Suppressor macrophage treated with lipopolysaccharide for 4 hours (primary cell): ENCODE measurements at places on chromosomes 2 and 18.

DNA sequence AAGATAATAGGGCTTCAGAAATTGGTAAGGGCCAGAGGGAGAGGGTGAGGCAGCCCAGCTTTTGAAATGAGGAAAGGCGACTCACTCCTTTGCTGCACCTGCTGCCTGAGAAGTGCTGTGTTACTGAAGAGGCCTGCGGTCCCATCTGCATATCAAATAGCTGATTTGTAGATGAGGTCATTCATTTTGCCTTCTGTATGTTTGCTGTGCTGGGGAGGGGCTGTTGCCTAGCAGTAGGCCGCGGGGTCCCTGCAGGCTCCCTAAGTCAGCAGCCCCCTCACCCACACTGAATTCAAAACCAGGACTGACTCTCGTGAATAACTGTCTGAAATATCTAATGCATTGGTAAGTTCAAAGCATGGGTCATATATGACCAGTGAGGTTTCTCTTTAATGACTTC lies 377.2 kb downstream of the SOX11 start:
- no peak for DNase-seq

- no peak for DNase-seq
These were observed 119.5 kb upstream of the SALL3 start for GRCh38 chr18:78860117-78860516.

DNA sequence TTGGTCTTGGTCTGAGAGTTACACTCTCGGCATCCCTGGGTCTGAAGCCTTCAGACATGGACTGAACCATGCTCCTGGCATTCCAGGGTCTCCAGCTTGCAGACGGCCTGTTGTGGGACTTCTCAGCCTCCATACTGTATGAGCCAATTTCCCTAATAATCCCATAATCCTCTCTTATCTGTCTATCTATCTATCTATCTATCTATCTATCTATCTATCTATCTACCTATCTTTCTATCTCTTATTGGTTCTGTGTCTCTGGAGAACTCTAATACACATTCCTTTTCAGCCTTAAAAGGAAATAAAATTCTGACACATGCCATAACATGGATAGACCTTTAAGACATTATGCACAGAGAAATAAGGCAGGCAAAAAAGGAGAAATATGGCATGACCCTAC lies 24.4 kb downstream of the SLC39A6 start:
- DNase-seq, result no peak

- no peak for DNase-seq
These were observed 224.8 kb upstream of the NRXN1 start for GRCh38 chr2:51256736-51257135.

DNA sequence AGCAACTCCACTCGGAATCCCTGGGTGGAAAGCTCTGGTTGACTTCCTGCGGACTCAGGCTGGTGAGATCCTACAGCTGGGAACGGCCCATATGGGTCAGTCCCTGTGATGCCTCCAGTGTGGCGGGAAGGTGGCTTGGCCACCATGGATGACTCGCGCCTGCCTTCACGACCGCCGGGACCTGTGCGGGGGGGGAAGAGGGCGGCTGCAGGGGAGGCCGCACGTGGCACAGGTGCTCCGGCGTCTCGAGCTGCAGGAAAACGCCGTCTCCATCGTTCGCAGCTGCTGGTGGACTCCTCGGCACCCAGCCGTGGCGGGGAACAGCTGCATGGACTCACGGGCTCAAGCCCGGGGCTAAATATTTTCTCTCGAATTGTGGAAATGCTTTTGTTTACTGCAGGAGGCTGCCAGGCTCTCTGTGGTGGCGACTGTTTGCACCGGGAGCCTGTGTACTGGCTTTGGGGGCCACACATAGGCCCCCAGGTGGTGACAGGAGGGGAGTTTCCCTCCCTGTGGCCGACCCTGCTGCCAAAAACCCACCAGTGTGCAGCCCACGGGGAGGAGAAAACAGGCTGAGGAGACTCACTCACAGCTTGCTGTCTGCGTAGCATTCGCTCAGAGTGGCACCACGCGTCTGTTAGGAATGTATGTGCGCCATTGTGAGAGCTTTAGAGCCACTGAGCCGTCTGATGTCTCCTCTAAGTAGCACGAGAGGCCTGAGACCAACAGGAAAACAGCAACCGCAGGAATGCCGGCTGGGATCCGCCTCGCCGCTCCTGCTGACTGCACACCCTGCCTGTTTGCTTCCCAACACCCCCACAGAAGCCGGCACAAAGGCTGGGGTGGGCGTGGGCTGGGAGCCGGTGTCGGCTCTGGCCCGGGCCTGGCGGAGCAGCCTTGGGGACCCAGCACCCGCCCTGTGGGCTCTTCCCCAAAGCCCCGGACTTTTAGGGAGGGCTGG lies 89.2 kb downstream of the NFATC1 start:
- DNase-seq, result no peak

DNA sequence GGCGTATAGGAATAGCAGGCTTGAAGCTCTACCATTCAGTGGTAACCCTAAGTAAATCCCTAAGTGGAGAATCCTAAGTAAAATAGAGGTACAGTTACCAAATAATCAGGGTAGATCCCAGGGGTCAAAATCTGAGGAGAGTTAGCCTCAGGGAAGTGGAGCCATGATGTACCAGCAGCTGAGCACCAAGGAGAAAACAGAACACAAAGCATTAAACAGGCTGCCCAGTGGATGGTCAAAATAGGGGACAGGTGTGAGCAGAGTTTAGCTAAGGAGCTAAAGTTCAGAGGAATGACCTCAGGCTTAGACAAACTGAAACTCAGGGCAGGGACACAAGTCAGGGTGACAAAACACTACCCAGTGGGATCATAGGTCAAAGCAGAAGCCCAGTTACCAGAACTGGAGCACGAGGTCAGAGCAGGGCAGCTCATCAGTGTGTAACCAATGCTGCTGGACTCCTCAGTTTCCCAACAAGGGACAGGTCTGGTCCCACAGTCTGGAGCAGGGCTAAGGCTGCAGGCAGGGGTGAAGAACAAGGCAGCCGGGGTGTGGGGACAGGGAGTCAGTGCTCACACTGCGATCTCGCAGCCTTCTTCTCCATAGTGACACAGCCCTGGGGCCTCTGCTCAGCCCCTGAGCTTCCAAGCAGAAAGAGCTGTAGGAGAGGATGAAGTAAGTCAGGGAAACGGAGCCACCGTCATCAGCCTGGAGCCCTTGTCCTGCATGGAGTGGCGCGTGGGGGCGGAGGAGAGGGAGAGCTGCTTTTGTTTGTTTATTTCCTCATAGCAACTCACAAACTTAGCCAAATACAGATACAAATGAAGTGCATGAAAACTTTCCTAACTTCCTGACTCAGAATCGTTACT lies 264.0 kb downstream of the MREG start:
- peak; percentile 91 for DNase-seq

GRCh38 chr18:39260565-39260964 lies 1695.0 kb upstream of the CELF4 start:
- DNase-seq, result no peak

GRCh38 chr2:149656996-149657395 lies 69.4 kb upstream of the MMADHC start:
- no peak for DNase-seq

- no peak for DNase-seq
These were observed 1348.7 kb upstream of the NXPH2 start for GRCh38 chr2:140128909-140129308.

DNA sequence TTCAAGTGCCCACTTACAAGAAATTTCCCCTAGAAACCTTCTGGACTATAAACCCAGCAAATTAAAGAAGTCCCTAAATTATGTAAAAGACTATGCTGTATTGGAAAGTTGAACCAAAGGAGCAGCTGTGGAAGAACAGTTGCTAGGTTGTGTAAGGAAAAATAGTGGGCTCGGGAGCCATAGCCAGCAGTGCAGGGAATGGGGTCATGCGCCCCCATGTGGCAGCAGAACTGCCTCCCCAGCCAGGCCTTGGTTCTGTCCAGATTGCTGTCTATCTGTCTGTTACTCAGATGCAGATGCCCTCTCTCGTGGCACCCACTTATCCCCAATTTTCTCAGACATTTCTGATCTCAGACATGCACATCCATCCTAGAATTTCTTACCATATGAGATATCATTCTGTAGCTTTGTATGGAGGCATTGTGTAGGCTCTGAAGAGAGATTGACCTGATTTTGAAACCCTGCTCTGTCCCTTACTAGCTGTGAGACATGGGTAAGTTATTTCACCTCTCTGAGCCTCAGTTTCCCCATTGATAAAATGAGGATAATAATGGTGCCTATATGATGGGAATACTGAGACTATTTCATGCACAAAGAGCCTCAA lies 258.3 kb downstream of the SS18 start:
- peak; percentile 50 for DNase-seq

- DNase-seq, result no peak
These were observed 87.2 kb upstream of the ATP8B1 start for GRCh38 chr18:57890266-57890665.

GRCh38 chr2:63975437-63976124 lies 43.6 kb downstream of the VPS54 start:
- DNase-seq, result no peak

- DNase-seq, result no peak
These were observed 20.2 kb upstream of the NOSTRIN start for GRCh38 chr2:168782271-168782670.

DNA sequence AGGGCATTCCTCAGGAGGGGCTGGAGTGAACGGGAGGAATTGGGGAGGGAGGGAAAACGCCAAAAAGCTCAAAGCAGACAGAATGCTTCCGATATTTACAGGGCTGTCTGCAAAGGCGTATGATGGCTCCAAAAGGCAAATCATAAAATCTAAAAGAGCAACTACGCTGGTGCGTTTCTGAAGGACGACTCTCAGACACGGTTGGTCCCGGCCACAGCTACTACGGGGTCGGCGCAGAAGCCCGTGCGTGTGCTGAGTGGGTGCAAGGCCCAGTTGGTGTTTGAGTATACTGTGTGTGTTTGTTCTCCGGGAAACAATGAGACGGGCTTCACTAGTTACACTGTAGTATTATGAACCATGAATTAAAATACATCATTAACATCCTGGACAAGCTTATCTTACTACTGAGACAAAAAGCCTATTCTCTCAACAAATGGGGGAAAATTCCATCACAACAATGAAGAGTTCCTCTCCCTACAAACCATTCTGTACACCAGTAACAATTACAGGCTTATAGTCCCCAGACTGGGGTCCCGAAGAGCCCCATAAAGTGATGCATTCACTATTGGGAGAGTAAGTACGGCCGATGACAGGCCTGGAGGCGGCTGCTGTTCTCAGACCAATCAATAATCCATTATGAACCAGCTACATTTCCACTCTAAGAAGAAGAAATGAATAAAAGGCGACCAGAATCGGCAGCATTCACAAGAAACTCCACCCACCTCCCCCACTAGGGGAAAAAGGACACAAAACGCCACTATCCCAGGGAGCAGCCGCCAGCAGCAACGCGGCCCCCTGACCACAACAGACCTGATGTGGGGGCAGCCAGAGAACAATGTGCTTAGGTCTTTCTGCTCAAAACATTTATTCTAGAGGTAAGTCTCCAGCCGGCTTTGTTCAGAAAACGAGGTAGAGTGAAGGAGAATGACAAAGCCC lies 43.4 kb downstream of the ZNF516 start:
- no peak for DNase-seq

- no peak for DNase-seq
These were observed 16.6 kb upstream of the STK17B start for GRCh38 chr2:196187898-196188458.

DNA sequence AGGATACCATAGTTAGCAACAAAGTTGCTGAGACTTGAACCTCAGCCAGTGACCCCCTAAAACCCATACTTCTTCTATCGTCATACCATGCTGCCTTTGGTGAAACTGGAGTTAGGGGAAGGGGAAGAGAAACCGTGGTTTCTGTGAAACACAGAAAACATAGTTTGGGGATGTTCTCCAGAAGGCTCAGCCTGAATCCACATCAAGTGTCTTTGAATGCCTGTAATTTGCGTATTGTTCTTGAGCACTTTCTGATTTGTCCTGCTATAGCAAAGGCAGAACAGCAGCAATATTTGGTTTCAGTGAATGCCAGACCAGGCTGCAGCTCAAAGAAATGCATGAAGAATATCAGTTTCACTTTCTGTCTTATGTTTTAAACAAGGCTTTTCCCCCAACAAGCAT lies 258.7 kb downstream of the TTC32 start:
- no peak for DNase-seq

DNA sequence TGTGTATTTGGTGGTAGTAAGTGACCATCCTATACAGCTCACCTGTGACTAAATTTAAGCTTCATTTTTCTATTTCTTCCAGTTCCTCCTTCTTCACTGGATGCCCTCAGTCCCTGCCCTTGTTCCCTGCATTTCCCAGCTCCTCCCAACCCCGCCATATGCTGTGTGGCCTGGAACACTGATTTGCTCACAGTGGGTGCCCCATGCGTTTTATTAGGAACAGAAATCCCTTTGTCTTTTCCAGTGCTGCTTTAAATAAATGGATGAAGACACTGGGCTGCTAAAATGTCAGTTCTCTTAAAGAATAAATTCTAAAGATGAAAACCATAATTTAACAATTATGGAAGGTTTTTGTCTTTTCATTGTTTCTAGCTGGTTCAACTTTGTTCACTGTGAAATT lies 477.3 kb downstream of the DCDC2C start:
- DNase-seq, result no peak

- DNase-seq, result no peak
These were observed 194.1 kb downstream of the SMAD7 start for GRCh38 chr18:48756511-48757226.

DNA sequence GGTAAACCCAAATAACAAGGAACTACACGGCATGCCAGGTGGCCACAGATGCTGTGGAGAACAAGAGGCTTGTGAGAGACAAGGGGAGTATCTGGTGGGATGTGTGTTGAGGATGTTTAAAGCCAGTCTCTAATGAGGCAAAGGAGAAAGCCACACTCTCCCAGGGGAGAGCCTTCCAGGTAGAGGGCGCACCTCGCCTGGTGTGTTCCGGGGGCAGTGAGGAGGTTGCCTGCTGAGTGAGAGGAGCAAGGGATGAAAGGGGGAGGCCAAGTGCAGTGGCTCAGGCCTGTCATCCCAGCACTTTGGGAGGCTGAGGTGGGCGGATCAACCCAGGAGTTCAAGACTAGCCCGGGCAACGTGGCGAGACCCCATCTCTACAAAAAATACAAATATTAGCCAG lies 16.2 kb downstream of the SAG start:
- no peak for DNase-seq

DNA sequence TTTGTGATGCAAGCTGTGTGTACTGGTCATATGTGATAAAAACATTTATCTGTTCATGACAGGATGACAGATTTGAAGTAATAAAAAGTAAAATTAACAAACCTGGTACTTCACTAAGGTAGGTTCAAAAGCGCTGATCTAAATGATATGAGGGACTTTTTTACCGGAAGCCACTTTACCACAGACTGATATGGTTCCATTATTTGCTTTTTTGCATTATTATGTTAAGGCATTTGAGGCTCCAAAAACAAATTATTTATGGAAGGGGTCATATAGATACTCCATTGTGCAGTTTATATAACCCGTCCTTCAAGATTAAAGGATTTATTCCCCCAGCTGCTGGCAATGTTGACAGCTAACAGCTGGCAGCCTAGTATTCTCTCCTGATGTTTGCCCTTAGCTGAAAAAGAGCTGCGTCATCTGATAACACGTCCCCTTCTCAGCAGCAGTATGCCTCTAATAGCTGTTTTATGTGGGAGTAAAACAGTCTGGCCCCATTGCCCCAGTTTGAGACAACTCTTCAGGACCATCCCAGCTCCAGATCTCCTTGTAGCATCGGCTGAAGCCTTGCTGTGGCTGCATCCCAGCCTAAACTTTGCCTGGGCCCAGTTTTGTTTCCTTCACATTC lies 84.8 kb upstream of the XIRP2 start:
- no peak for DNase-seq
